ENCODE measurements at places on chromosomes 2 and 18. TPM values are rescaled to one million over a fixed set of nuclear protein-coding genes. Genes with fewer than 3 reads are reported as not detected.

DNA sequence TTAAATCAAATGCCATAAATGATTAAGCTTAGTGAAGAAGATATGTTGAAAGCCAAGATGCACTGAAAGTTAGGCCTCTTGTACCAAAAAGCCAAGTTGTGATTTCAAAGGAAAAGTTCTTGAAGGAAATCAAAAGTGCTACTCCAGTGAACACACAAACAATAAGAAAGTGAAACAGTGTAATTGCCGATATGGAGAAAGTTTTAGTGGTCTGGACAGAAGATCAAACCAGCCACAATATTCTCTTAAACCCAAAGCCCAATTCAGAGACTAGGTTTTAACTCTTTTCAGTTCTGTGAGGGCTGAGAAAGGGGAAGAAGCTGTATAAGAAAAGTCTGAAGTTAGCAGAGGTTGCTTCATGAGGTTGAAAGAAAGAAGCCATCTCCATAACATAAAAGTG lies 101.8 kb upstream of the RPE start:
- DNase-seq: no peak

- DNase-seq: no peak
Measured at GRCh38 chr2:60849187-60849586, 32.2 kb upstream of the REL start.

GRCh38 chr2:68483011-68483410 lies 15.6 kb downstream of the APLF start:
- DNase-seq: no peak

GRCh38 chr2:145769011-145769716 lies 1249.2 kb upstream of the ZEB2 start:
- no peak for DNase-seq

DNA sequence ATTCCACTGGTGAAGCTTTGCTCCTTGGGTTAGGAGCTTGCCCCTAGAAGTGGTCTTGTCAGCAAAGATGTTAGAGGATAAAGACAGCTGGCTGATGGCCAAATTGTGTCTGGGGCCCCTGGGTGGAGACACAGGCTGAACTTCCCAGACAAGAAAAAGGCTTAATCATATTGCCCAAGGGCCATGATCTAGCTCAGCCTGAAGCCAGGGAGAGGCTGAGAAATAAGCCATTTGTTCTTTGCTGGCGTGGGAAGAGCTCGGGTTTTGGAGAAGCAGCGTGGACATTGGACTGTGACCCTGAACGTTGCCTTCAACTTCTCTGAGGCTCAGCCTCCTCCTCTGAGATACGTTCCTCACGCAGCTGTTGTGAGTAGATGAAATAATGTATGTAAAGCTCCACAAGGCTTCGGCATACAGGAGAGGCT lies 153.0 kb downstream of the ZFP36L2 start:
- no peak for DNase-seq

DNA sequence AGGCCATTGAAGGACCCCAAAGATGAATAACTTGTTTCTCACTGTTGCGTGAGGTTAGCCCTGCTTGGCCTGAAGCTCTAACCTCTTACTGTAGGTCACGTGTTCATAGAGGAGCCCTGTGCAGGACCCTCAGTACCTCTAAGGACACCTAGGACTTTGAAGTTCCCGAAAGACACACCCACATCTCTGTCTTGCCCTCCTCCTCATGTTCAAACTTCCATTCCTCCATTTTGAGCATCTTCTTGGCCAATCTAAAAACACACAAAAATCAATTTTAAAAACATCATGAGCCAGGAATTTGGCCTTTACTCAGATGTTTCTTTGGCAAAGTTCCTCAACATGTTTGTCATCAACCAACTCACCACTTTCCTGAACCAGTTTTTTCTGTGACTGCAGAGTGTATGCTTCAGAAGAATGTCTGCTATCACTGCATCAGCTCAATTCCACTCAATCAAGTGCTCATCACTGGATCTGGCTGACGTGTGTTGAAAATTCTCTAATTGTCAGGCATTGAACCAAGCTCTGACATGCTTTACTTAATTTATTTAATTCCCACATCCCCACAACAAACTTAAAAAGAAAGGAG lies 101.6 kb downstream of the AP1S3 start:
- DNase-seq: no peak

GRCh38 chr2:60822987-60823386 lies 58.4 kb upstream of the REL start:
- DNase-seq: no peak

DNA sequence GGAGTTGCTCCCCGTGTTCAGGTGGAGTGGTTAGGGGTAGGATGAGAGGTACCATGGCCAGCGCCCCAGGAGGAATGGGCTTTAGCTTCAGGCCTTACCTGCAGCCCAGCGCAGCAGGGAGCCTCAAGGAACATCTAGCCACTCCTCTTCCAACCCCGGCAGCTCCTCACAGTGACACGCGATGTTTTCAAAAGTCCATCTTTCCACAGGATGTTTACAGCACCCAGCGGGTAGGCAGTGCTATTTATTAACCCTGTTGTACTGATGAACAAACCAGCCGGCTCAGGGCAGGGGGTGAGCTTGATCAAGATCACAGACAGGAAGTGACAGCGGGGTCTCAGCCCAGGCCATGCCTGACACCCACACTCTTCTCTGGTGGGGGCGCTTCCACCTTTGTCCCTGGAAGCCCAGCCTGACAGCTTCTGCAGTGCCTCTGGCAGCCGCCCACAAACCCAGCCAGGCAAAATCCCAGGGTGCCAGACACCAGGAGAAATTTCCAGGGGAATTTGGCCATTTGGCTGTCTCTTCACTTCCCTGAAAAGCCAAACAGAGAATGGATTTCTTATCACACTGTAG lies 18.4 kb upstream of the PRLH start:
- no peak for DNase-seq

Gene BOK
- polyA plus RNA-seq: 48.0 TPM

Gene SATB2
- polyA plus RNA-seq: 2.0 TPM

Gene CAPN14
- polyA plus RNA-seq: not detected
